Small intestine (tissue), 16 donors: ENCODE measurements at places on chromosomes 4 and X. TPM values are rescaled to one million over a fixed set of nuclear protein-coding genes. Genes with fewer than 3 reads are reported as not detected.

DNA sequence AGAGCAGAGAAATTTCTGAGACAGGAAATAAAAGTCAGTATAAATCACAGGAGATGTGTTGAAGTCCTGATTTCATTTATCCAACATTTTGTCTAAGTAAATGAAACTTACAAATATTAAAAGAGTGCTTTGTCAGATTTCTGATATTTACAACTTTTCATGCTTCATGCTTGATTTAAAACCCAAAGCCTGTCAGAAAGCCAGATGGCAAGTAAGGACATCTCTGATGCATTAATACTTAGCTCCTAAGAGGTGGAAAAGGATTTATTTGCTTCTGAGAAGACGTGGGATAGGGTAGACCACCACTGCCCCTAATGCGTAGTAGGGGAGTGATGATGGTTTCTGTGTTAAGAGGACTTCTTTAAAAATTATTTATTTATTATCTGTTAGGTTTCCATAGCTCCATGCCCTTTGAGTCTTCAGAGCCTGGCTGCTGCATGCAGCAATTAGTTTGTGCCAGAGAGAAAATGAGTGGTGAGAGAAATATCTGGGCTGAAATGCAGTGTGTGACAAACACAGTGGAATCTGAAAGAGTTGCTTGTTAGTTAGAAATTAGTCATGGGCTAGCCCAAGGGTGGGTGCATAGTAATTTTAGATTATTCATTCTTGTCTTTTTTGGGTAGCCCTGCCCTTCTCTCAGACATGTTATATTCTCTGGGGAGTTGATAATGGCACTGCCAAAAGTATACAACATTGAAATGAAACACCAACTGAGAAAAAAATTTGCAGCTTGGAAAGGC, 333.8 kb downstream of the C4orf33 start:
- no peaks in the 10 kb centered on the region for H3K27me3 ChIP-seq
- no peak overlapping the region for H3K4me3 ChIP-seq
- H3K36me3 ChIP-seq, result no peaks in the 10 kb centered on the region
- no peaks in the 10 kb centered on the region for H3K4me1 ChIP-seq

Gene MAGEA11
- not detected for polyA plus RNA-seq

Gene SOWAHD
- polyA plus RNA-seq, result 3.3 TPM

Gene NHS
- polyA plus RNA-seq, result 0.27 TPM

GRCh38 chr4:8523766-8524165, 56.4 kb upstream of the GPR78 start:
- DNase-seq, result no peak
- no peaks in the 10 kb centered on the region for H3K36me3 ChIP-seq
- H3K4me1 ChIP-seq, result no peaks in the 10 kb centered on the region
- no peaks in the 10 kb centered on the region for H3K27me3 ChIP-seq
- H3K4me3 ChIP-seq, result no peak overlapping the region
